KBM-7 (cell line): ENCODE measurements at places on chromosomes 5 and 9.

- no peak for DNase-seq
Measured at GRCh38 chr5:60583616-60584015, 116.3 kb downstream of the DEPDC1B start.

DNA sequence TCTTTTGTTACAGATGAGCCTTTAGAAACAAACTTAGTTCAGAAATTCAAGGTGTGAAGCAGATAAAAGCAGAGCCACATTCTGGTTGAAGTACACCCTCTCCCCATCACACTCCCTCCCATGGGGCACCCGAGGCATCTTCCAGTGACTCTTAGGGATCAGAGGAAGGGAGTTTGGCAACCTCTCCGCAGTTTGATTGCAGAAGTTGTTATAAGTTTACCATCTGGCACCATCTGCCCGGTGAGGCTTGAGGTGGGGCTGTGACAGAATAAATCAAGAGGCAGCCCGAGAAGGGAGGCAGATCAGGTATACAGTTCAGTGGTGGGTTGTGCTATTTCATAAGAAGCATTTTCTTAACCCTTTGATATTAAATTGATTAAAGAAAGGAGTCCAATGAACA, 458.6 kb upstream of the CLINT1 start:
- DNase-seq = no peak

- peak; percentile 50 for DNase-seq
Measured at GRCh38 chr5:150065886-150066285, 20.5 kb downstream of the CSF1R start.

- DNase-seq = no peak
Measured at GRCh38 chr5:1201327-1202025, at the start of gene SLC6A19. Gene SLC6A19 (plus strand): TSS chr5:1201595. CDS start chr5:1201651, 56 bp downstream.

- DNase-seq = no peak
Measured at GRCh38 chr5:147979761-147980160, 73.4 kb upstream of the C5orf46 start.

DNA sequence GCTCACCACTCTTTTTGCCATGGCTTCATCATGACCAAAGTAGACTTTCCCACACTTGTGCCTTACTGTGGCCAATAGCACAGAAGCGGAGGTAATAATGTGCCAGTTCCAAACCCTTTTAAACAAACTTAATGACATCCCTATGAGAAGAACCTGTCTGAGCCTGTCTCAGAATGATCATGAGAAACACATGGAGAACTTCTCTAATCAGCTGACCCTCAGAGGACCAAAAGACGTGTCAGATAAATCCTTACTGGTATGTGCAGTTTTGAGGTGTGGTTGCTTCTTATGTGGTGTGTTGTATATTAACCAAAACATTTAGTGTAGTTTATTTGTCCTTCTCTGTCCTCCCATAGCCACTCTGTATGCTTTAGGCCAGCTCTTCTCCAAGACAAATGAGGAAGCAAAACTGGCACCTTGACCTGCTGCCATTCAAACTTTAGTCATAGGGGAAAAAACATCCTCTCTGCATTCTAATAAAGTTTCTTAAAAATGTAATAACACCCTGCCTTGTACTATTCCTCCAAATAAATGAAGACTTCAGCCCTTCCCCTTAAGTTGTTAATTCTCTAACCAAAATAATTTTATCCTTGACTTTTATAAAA, 168.9 kb downstream of the MUSK start:
- DNase-seq = no peak

DNA sequence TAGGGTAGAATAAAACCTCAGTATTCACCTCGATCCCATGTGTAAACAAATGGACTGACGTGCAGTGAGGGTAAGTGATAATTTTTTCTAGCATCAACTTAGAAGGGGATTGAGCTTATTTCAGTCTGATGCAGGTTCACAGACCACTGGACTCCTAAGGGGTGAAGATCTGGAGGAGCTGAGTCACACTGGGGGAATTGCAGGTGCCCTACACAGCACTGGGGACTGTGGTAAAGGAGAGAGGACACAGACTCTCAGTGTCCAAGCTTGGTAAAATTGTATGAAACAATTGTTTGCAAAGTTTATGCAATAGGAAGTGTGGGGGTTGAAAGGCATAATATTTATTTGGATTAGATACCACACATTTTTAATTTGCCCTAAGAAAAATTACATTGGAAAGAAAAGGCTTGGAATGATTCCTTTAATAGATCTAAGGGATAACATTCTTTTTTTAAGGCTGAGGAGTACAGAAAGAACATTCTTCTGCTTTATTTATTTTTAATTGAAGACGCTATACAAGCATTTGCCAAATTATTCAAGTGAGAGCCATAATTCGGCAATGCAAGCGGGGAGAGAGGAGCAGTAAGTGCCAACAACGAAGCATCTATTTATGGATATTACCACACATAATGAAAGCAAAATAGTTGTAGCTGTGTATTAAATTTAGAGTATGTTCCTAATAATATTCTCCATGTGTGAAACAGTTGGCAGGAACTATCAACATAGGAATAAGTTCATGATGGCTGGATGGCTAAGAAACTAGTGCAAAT, 766.9 kb upstream of the ADAMTS16 start:
- no peak for DNase-seq

GRCh38 chr5:141742866-141743851, 61.1 kb upstream of the ARAP3 start:
- peak; percentile 41 for DNase-seq

DNA sequence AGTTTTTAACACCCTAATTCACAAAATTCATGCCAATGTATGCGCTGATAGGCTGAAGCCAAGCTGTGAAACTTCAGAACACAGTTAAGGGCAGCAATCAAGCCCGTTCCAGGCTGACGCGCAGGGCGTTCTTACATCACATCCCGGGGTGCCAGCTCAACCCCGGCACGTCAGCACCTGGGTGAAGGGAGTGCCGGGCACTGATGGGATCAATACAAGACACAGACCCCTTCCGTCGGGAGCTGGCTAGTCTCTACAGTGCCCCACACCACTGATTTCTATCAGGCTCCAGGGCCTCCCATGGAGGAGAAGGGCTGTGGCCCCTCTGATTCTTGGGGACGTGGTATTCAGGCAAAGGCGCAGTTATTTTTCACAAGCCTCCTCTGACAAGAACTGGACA, 12.0 kb downstream of the BARHL1 start:
- DNase-seq = no peak

GRCh38 chr5:132065351-132065937, 5.0 kb downstream of the IL3 start:
- peak; percentile 81 for DNase-seq

DNA sequence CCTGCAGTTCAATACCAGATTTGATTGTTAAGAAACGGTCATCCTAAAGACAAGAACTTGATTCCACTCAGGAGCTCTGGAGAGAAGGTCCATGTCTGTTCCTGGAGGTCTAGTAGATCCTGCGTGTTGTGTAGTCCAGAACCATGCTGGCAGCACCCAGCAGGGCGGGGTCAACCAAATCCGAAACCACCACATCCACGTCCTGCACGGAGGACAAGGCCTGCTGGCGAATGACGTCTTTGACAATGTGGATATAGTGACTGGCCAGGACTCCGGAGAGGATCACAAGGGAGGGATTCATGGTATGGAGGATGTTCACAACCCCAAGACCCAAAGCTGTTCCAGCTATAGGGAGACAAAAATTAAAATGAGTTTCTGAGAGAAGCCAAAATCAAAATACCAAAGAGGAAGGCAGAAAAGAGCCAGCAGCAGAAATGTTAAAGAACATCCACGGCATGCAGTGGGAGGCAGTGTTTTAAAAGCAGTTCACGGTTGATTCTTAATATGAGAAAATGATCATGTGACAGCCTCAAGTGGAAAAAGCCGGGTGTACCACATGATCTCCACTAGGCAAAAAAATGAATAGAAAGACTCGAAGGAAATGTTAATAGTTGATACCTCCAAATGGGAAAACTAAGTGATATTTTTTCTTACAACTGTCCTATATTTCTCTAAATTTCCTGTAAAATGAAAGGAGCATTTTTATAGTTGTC, 26.7 kb downstream of the CLTA start:
- no peak for DNase-seq

GRCh38 chr5:37916525-37916924, 76.7 kb upstream of the GDNF start:
- DNase-seq = no peak

- DNase-seq = no peak
Measured at GRCh38 chr9:83599071-83599470, 23.9 kb upstream of the IDNK start.

DNA sequence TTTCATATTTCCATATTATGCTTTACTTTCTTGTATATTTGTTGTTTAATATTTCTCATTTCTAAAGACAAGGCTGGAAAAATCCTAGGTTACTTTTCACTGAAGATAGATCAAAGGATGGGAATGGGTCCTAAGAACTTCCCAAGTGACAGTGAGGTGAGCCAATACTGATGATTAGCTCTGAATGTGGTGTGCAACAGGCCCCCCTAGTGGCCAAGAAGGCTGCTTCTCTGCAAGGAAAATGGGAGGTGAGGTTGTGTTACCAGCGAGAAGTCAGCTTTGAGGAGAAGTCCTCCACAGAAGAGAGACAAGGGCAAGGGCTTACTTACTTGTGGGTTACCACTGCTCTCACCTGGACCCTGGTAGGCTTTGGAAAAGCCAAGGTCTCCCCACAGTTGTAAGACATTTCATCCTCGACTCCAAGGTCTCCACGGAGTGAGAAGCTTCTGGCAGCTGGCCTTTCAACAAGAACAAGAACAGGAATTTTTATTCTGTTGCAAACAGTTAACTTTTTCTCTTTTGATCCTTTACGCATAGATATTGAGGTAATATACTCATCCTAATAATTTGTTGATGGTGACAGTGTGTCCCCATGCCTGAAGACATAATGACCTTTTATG, 69.9 kb downstream of the MAMDC2 start:
- peak; percentile 53 for DNase-seq
